ENCODE measurements at places on chromosomes 6 and 20.

GRCh38 chr6:138116661-138116999 lies 9.4 kb upstream of the PERP start:
- H3K36me3 ChIP-seq = no peaks in the 10 kb centered on the region
- H3K4me1 ChIP-seq = no peaks in the 10 kb centered on the region
- DNase-seq = no peak
- no peaks in the 10 kb centered on the region for H3K27me3 ChIP-seq
- H3K27ac ChIP-seq = no peak overlapping the region

DNA sequence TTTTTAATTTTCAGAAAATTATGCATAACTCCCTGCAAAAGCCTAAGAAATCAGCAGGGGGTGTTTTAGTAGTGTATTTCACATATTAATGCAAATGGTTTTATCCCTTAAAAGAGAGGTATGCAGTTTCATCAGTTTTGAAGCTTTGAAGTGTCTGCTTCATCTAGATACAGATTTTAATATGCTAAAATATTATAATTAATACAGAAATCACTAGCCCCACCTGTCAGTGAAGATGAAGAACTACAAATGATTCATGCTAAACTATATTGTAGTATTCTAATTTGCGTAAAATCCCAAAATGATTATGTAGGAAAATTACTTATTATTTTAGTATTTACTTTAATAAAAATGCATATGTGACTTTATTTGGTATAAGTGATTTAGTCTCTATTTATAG lies 2.9 kb upstream of the TFB1M start:
- no peak overlapping the region for H3K27ac ChIP-seq
- peak; percentile 67 for DNase-seq
- H3K27me3 ChIP-seq = no peaks in the 10 kb centered on the region
- peaks cover 5% of the 10 kb centered on the region for H3K36me3 ChIP-seq
- no peak overlapping the region for H3K4me3 ChIP-seq

GRCh38 chr20:40741507-40742106 lies 52.6 kb upstream of the MAFB start:
- H3K27ac ChIP-seq = no peak overlapping the region
- H3K4me1 ChIP-seq = peaks cover 31% of the 10 kb centered on the region
- H3K27me3 ChIP-seq = no peaks in the 10 kb centered on the region
- no peaks in the 10 kb centered on the region for H3K36me3 ChIP-seq
- H3K4me3 ChIP-seq = no peak overlapping the region

GRCh38 chr6:61809004-61809595 lies 476.9 kb downstream of the KHDRBS2 start:
- no peak overlapping the region for H3K4me3 ChIP-seq
- no peaks in the 10 kb centered on the region for H3K4me1 ChIP-seq
- H3K36me3 ChIP-seq = no peaks in the 10 kb centered on the region

GRCh38 chr6:124977067-124977908 lies 15.1 kb downstream of the RNF217 start:
- no peaks in the 10 kb centered on the region for H3K27me3 ChIP-seq
- no peak for DNase-seq
- H3K4me1 ChIP-seq = no peaks in the 10 kb centered on the region

Data from Karpas-422 (cell line).